ENCODE measurements at places on chromosomes 1 and 21. TPM values are rescaled to one million over a fixed set of nuclear protein-coding genes. Genes with fewer than 3 reads are reported as not detected.

GABRD gene
- total RNA-seq = not detected

OPTC gene
- total RNA-seq = not detected

IL22RA1 gene
- under 0.01 TPM for total RNA-seq

ENSA gene
- 83.4 TPM for total RNA-seq

IPO9 gene
- total RNA-seq = 25.3 TPM

MOV10 gene
- total RNA-seq = 101 TPM

KCNJ9 gene
- total RNA-seq = not detected

CTNNBIP1 gene
- total RNA-seq = 25.9 TPM

HSPB7 gene
- not detected for total RNA-seq

C1QA gene
- not detected for total RNA-seq
